ENCODE measurements at places on chromosomes 12 and 14. TPM values are rescaled to one million over a fixed set of nuclear protein-coding genes. Genes with fewer than 3 reads are reported as not detected.
A peak's percentile ranks its signal among the peaks of the same experiment; 100 is the strongest.

The KLHL33 gene
- 0.42 TPM for total RNA-seq

The GNB3 gene
- total RNA-seq = 0.51 TPM

The PSMB11 gene
- total RNA-seq = not detected

The NRXN3 gene
- not detected for total RNA-seq

The RBP5 gene
- 0.44 TPM for total RNA-seq

DNA sequence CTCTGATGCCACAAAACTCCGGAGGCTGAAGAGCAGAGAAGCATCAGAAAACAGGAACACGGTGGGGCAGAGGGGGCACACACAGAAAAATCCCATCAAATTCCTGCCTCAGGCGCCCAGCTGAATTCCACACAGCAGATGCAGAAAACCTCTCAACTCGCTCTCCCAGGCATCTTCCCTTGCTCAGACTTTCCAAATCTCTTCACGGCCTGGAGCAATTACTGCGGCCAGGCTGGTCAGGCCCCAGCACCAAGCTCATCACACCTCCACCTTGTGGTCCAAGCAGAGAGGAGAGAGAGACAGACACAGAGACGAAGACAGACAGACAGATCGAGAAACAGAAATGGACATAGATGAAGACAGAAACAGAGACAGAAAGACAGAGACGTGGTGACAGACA, 89.0 kb downstream of the NCOR2 start:
- no peak for DNase-seq
- H3K36me3 ChIP-seq = peaks cover 67% of the 10 kb centered on the region
- peak overlapping the region; percentile 69 for H3K27ac ChIP-seq
- H3K27me3 ChIP-seq = no peaks in the 10 kb centered on the region
- peaks cover 57% of the 10 kb centered on the region for H3K4me1 ChIP-seq

DNA sequence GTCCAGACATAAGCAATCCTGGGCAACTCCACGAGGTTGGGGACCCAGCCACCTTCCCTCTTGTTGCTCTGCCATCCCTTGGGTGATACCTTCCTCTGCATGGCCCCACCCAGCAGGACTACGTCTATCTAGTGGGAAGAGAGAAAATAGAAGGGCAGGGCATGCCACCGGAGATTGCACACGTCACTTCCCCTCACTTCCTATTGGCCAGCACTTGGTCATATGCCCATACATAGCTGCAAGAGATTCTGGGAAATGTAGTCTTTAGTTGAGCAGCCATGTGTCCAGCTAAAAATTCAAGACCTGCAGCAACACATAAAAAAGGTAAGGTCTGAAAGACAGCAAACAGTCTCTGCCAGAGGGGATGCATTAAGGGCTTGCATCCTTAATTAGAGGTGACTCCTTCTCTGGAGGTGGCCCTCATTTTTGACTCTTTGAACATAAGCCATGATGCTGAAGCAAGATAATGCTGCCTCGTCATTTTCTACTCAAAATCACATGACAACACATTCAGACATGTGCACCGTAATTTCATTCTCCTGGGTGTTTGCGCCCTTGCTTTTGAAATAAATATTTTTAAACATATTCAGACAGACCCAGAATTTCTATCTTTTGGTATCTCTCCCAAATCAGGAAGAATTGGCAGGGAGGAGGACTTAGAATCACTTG, 91.8 kb upstream of the PWP1 start:
- no peak overlapping the region for H3K27ac ChIP-seq
- no peaks in the 10 kb centered on the region for H3K36me3 ChIP-seq

- peaks cover 4% of the 10 kb centered on the region for H3K4me1 ChIP-seq
- no peak overlapping the region for H3K4me3 ChIP-seq
- H3K36me3 ChIP-seq = peaks cover 88% of the 10 kb centered on the region
- no peak overlapping the region for H3K27ac ChIP-seq
Measured at GRCh38 chr12:53474819-53475218, 22.9 kb downstream of the PCBP2 start.

- no peak for DNase-seq
- peaks cover 2% of the 10 kb centered on the region for H3K27me3 ChIP-seq
- peaks cover 23% of the 10 kb centered on the region for H3K4me1 ChIP-seq
Measured at GRCh38 chr12:69341328-69341727, 6.9 kb upstream of the LYZ start.

DNA sequence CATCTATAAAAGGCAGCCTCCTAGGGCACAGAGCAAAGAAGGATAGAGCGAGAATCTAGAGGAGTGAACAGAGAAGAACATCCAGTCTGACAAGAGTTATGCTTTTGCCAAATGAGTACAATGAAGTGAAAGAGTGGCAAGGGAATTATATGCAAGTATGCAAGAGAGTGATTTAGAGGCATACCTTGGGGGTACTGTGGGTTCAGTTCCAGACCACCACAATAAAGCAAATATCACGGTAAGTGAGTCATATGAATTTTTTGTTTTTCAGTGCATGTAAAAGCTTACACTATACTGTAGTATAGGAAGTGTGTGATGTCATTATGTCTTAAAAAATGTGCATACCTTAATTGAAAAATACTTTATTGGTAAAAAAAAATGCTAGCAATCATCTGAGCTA, 101.4 kb downstream of the SLC38A1 start:
- no peak overlapping the region for H3K27ac ChIP-seq
- H3K4me1 ChIP-seq = peaks cover 8% of the 10 kb centered on the region
- no peaks in the 10 kb centered on the region for H3K27me3 ChIP-seq
- H3K36me3 ChIP-seq = peaks cover 2% of the 10 kb centered on the region
- DNase-seq = no peak

DNA sequence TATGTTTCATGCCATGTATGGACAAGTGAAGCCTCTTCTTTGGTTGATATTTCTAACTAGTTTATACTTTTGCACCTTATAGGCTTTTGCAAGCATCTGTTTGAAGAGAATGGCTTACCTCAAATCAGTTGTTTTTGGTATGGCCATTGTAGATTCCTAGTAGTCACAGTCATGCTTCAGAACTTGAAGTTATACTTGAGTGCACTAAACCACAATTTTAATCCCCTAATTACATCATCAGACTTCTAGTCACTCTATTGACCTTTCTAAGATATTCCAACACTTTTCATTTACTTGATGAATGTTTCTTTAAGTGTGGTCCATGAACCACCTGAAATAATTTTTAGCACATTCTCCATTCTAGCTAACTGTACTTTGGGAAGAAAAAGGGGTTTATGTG, 18.6 kb upstream of the KLRB1 start:
- no peaks in the 10 kb centered on the region for H3K36me3 ChIP-seq
- peaks cover 15% of the 10 kb centered on the region for H3K4me1 ChIP-seq
- DNase-seq = no peak
- H3K4me3 ChIP-seq = no peak overlapping the region
- H3K27ac ChIP-seq = no peak overlapping the region

DNA sequence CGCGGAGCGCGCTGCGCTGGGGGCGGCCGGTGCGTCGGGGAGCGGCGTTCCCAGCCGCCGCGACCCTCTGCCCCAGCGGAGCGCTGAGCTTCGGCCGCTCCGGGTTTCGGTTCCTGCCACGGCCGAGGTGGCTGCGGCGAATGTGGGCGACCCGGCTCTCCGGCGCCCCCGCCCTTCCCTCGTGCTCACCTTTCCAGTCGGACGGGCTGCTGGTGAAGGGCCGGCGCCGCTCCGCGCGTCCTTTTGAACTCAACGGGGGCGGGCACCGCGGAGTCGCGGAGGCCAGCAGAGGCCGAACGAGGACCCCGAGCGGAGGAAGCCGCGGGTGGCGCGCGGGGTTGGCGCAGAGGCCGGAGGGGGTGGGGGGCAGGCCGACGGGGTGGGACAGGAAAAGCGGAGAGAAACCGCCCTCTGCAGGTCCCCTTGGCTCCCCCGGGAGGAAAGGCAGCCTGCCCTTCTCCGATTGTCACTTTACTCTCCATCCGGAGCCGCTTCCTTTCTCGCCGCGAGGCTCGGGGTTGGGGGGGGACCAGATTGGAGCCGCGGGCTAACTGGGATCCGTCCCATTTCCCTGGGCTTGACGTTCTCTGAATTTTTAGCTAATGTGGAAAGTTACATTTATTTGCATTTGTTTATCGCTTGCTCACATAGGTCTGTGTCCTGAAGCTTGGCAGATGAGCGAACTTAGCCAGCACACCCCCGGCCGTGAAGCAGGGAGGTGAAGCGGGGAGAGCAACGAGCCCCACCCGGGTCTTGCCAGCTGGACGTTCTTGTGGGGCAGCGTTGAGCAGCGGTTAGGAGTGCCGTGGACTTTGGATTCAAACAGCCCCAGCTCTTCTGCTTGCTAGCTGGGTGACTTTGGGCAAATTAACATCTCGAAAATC, at the start of gene SMAGP:
SMAGP (minus strand) TSS at position 349 of the 884 bp plus-strand sequence. CDS start 1,137 bp downstream, outside the sequence.
- H3K4me1 ChIP-seq = peaks cover 26% of the 10 kb centered on the region
- H3K27ac ChIP-seq = peak within 1 kb of the TSS; percentile 80
- peak; percentile 69 for DNase-seq
- no peaks in the 10 kb centered on the region for H3K27me3 ChIP-seq
- peaks cover 13% of the 10 kb centered on the region for H3K36me3 ChIP-seq

DNA sequence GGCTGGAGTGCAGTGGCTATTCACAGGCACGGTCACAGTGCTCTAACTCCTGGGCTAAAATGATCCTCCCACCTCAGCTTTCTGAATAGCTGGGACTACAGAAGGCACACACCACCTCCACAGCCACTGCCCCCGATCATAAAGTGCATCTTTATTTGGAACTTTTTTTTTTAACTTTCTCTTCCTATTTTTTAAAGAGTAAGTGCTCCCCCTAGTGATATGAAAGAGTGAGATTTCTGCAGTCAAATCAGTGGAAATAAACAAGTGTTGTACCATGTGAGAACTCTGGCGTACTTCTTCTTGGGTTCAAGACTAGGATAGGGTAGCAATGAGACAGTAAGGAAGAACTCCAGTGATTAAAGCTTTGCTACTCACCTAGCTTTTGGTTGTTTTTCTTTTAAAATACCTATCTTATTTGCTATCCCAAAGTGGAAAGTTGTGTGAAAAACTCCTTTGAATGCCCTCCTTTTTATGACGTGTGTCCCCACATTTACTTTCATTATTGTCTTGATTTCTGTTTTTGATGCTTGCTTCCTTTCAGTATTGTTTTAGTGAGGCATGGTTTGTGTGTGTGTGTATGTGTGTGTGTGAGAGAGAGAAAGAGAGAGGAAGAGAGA, 6.6 kb downstream of the PPP4R4 start:
- peaks cover 39% of the 10 kb centered on the region for H3K27me3 ChIP-seq
- no peak for DNase-seq
- peaks cover 9% of the 10 kb centered on the region for H3K4me1 ChIP-seq
- H3K4me3 ChIP-seq = no peak overlapping the region
- H3K36me3 ChIP-seq = no peaks in the 10 kb centered on the region

Measured in activated B cell treated with CpG ODN at 0.5 μM for 24 hours (primary cell).